ENCODE measurements at places on chromosomes 3 and 15. TPM values are rescaled to one million over a fixed set of nuclear protein-coding genes. Genes with fewer than 3 reads are reported as not detected.

Gene PAK6
- total RNA-seq, result 0.43 TPM

Gene SOX14
- total RNA-seq, result not detected

Gene MED12L
- total RNA-seq, result 1.6 TPM

Gene ASTE1
- 13.9 TPM for total RNA-seq

Gene HEMK1
- 58.1 TPM for total RNA-seq

Gene NR2E3
- total RNA-seq, result not detected

Gene PRRT3
- 6.2 TPM for total RNA-seq

Gene SLC27A2
- 30.0 TPM for total RNA-seq

Gene SPINT1
- 3.7 TPM for total RNA-seq

Gene CCDC39
- total RNA-seq, result not detected

Gene ISL2
- total RNA-seq, result 0.59 TPM

Gene DAZL
- not detected for total RNA-seq

Gene TRH
- total RNA-seq, result not detected
